ENCODE measurements at places on chromosomes 2 and 18.

GRCh38 chr2:203463266-203463678 is 71.8 kb downstream of the RAPH1 start:
- no peak for DNase-seq

- no peak for DNase-seq
These were observed 28.6 kb downstream of the LRATD1 start for GRCh38 chr2:14661163-14661562.

GRCh38 chr18:54023471-54023870 is 201.0 kb downstream of the MBD2 start:
- no peak for DNase-seq

GRCh38 chr2:178910005-178910404 is 102.8 kb upstream of the TTN start:
- no peak for DNase-seq

- DNase-seq, result no peak
These were observed 247.3 kb upstream of the SP5 start for GRCh38 chr2:170467568-170468422.

- no peak for DNase-seq
These were observed 58.5 kb downstream of the ADCY3 start for GRCh38 chr2:24861500-24861899.

DNA sequence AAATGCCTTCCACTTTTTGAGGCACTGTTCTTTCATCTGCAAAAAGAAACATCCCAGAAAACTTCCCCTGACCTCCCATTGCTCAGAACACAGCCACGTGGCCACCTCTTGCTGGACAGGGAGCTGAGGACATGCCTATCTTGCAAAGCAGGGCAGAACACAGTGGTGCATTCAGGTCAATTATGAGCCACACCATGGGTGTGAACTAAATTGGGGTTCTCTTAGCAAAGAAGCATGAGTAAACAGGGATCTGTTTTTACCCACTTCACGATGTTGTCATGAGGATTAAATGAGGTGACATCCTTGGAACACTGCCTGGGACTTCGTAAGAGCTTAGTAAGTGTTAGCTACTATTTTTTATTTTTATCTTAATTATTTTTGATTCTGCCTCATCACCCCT is 25.1 kb downstream of the BMP10 start:
- DNase-seq, result no peak

- no peak for DNase-seq
These were observed 4.9 kb downstream of the KCNIP3 start for GRCh38 chr2:95301876-95302641.

DNA sequence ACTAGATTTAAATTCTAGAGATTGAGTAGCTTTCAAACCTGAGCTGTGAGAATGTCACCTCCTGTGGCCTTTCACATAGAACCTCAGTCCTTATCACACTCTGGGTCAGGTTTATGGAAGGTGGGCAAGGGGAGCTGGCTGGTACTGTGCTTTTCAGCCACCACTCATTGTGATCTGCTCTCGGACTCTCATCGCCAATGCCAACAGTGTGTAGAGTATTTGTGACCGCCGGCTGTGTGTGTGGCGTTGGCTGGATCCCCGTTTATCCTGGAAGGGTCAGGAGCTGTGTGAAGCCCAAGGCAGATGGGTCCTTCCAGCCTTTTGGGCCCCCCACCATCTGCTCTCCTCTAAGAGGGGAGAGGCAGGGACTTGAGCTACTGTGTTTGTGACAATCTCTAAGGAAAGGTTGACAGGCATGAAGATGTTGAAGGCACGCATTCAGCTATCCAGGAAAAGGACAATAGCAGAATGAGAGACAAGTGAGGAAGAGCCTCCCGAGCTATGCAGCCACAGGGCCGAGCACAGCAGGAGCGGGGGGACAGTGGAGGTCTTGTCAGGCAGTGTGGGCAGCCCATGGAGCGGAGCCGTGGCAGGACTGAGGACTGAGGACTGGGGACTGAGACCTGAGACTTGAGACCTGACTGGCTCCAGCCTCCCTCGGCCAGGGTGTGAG is 107.1 kb upstream of the TPO start:
- DNase-seq, result peak; percentile 34

DNA sequence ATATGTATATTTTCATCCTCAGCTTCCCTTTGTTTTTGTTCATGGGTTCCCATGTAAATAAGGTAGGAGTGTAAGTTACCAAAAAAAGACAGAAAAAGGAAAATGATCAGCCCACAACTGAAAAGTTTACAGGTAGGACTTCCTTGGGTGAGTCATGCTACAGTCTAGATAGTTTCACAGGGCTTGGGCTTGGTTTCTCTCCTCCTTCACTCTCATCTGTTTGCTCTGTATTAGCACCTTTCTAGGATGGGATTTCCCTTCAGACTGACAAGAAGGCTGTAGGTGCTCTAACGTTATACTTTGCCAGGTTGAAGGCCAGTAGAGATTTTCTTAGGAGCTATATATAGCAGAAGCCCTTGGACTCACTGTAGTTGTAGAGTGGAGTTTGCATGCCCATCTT is 57.9 kb downstream of the FAM171B start:
- no peak for DNase-seq

DNA sequence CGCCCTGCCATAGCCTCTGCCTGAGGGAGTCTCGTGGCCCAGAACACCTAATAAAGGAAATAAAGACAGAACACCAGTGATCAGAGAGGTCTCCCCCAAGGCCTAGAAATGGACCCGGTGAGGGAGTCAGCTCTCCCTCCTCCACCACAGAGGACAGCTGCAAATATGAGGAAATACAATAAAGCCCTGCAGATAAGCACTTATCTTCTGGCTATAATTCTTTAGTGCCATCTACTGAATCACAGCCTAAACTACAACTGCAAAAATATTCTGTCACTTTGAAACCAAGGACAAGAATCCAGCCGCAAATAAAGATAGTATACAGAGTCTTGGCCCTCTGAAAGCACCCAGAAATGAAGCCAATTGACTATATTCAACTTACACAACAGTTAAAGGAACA is 42.4 kb upstream of the TACR1 start:
- DNase-seq, result no peak

GRCh38 chr18:37285825-37286224 is 279.8 kb downstream of the CELF4 start:
- no peak for DNase-seq

DNA sequence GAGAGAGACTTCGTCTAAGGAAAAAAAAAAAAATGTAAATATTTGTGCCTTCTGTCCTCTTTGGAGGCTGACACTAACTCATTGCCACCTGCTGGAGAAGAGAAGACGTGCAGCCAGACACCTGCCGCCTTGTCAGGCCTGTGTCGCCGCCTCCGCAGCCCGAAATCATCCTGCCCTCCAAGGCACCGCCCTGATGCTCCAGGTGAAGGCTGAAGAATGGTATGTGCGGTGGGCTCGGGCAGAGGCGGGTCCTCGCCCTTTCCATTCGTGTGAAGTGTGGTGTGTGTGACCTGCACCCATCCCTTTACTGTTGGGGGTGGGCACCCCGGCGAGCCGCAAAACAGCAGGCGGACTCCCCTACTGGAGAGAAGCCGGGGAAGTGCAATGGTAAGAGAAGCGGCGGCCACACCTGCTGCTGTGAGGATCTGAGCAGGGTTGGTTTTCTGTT is 60.4 kb downstream of the FAM161A start:
- peak; percentile 78 for DNase-seq

- no peak for DNase-seq
These were observed 85.2 kb downstream of the MDH1 start for GRCh38 chr2:63673865-63674533.

GRCh38 chr2:132873738-132874137 is 203.7 kb upstream of the LYPD1 start:
- no peak for DNase-seq

- DNase-seq, result no peak
These were observed 181.2 kb downstream of the ATAD2B start for GRCh38 chr2:23745726-23746105.

- no peak for DNase-seq
These were observed 1908.4 kb upstream of the PIK3C3 start for GRCh38 chr18:40046596-40046995.

DNA sequence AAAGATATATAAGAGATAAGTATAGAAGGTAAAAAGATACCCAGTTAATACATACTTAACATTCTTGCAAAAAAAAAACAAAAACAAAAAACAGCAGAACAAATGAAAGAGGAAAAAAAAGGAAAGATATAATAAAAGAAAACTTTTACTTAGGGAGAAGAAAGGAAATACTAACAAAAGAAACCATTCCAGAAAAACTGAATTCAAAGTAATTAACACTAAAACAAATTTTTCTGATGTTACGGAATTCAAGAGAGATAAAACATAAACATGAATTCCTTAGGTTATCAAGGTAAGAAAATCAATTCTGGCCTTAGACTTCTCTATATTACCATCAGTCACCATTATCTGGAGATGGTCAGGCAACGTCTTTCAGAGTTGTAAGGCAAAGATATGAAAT is 261.8 kb downstream of the ZEB2 start:
- no peak for DNase-seq

DNA sequence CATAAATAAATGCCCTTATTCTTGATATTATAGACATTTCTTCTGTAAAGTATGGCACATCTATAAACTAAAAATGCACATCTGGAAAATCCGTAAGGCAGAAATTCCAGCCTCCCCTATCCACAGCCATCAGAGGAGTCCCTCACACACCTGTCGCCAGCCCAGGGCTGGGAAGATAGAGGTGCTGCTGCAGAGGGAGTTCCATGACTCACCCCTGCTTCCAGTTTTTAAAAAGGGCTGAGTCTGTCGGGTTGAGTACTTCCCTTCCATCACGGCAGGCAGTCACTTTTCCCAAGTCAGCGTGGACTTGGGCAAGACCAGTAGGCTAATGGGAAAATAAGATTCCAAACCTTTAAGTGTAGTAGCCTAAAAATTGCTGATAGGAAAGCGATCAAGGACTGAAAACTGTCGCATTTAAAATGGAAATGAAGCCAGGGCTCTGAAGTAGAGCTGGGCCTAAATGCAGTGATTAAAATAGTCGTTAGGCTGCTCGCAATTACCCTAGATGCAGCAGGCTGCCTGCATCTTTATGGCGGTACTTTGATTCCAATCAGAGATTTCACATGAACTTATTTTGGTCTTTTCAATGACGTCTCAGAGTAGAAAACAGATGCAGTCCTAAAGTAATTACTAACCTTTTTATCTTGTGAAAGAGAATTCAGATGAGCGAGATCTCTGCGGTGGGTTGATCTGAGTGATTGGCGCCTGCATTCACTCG is 280.5 kb downstream of the AGAP1 start:
- no peak for DNase-seq
